ENCODE measurements at places on chromosomes 2 and 18. TPM values are rescaled to one million over a fixed set of nuclear protein-coding genes. Genes with fewer than 3 reads are reported as not detected.

GRCh38 chr2:121187982-121188411 is 97.0 kb downstream of the TFCP2L1 start:
- no peak overlapping the region for H3K27ac ChIP-seq
- no peaks in the 10 kb centered on the region for H3K27me3 ChIP-seq
- no peak overlapping the region for H3K4me3 ChIP-seq
- no peaks in the 10 kb centered on the region for H3K36me3 ChIP-seq

Gene ANKRD62
- total RNA-seq, result not detected

DNA sequence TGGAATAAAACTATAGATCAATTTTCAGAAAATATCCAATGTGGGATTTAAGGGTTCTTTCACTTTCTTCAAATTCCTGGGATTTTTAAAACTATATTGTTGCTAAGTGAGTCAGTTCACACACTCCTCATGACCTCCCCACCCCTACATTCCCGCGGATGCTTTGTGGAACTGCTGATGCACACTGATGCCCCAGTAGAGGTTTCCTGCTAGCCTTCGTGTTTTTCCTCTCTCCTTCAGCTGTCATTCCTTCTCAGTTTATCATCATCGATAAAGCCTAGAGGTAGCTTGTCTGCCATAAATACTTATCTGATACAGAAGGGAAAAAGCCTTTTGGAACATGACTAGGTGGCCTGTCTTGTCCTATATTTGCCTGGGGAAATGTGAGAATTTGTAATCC is 67.4 kb upstream of the GALNT5 start:
- H3K4me1 ChIP-seq, result peaks cover 8% of the 10 kb centered on the region
- H3K36me3 ChIP-seq, result no peaks in the 10 kb centered on the region
- H3K27ac ChIP-seq, result no peak overlapping the region

DNA sequence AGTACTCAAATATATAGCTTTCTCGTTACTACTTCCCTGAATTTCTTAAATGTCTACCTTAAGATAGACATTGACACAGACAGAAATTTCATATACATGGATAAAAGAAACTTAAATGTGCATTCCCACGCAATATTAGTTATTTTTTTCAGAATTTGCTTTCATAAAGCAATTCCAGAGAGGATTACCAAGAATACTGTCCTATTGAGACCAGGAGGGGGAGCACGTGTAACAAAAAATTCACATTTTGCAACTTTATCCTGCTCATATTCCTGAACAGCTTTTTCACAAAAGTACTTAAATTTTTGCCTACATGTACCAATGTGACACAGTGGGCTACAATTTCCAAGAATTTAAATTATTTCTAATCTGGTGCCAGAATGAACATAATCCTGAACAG is 30.7 kb upstream of the ERCC3 start:
- no peaks in the 10 kb centered on the region for H3K27me3 ChIP-seq
- H3K36me3 ChIP-seq, result peaks cover 89% of the 10 kb centered on the region
- H3K4me1 ChIP-seq, result no peaks in the 10 kb centered on the region
- DNase-seq, result no peak
- H3K27ac ChIP-seq, result no peak overlapping the region

DNA sequence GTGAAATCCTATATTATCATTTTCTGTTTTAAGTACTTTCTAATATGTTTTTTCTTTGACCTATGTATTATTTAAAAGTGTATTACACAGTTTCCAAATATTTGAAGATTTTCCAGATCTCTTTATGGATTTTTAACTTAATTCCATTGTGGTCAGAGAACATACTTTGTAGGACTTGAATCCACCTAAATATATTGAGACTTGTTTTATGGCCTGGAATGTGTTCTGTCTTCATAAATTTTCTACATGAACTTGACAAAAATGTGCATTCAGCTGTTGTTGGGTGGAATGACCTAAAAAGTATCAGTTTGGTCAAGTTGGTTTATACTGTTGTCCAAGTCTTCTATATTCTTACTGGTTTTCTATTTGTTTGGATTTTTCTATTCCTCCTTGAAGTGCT is 33.8 kb upstream of the TMEM247 start:
- DNase-seq, result no peak
- no peaks in the 10 kb centered on the region for H3K27me3 ChIP-seq
- no peak overlapping the region for H3K27ac ChIP-seq
- H3K4me3 ChIP-seq, result no peak overlapping the region
- no peaks in the 10 kb centered on the region for H3K36me3 ChIP-seq

GRCh38 chr2:4762951-4763376 is 929.2 kb upstream of the SOX11 start:
- peak; percentile 83 for DNase-seq
- no peaks in the 10 kb centered on the region for H3K36me3 ChIP-seq
- no peak overlapping the region for H3K4me3 ChIP-seq
- H3K4me1 ChIP-seq, result no peaks in the 10 kb centered on the region
- H3K27ac ChIP-seq, result no peak overlapping the region

Gene UGT1A10
- total RNA-seq, result 0.45 TPM

- DNase-seq, result no peak
- H3K27ac ChIP-seq, result no peak overlapping the region
- no peak overlapping the region for H3K4me3 ChIP-seq
- no peaks in the 10 kb centered on the region for H3K27me3 ChIP-seq
- H3K36me3 ChIP-seq, result no peaks in the 10 kb centered on the region
Measured at GRCh38 chr18:59801576-59801975, 98.2 kb upstream of the PMAIP1 start.

Gene ANKRD12
- total RNA-seq, result 54.5 TPM

- H3K4me3 ChIP-seq, result no peak overlapping the region
- H3K4me1 ChIP-seq, result no peaks in the 10 kb centered on the region
Measured at GRCh38 chr2:36516136-36516870, 81.7 kb downstream of the FEZ2 start.

DNA sequence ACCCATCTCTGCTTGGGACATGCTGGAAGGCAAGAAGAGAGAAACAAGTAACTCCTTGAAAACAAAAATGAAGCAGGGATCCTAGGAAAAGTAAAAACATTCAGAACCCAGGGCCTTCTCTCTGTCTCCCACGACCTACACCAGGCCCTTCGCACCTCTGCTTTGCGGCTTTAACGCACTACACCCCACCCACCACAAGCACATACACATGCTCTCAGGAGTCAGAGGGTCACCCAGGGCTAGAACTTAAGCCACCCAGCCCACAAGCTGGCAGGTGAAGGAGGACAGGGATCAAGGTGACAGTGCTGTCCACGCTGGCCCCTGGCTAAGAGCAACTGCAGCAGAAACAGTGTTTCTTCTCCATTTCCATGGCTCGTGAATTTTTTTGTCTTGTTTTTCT is 72.2 kb downstream of the BCL11A start:
- DNase-seq, result no peak

Gene MC2R
- not detected for total RNA-seq

DNA sequence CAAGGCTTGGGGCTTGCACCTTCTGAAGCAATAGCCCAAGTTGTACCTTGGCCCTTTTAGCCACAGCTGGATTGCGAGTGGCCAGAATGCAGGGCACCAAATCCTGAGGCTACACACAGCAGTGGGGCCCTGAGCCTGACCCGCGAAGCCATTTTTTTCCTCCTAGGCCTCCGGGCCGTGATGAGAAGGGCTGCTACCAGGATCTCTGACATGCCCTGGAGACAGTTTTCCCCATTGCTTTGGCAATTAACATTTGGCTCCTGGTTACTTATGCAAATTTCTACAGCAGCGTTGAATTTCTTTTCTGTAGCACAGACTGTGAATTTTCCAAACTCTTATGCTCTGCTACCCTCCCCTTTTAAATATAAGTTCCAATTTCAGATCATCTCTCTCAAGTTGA is 54.5 kb downstream of the MOCOS start:
- no peak for DNase-seq
- no peak overlapping the region for H3K27ac ChIP-seq
- H3K27me3 ChIP-seq, result no peaks in the 10 kb centered on the region
- H3K36me3 ChIP-seq, result no peaks in the 10 kb centered on the region
- no peak overlapping the region for H3K4me3 ChIP-seq
- no peaks in the 10 kb centered on the region for H3K4me1 ChIP-seq

Gene NETO1
- total RNA-seq, result 0.73 TPM

- DNase-seq, result no peak
- no peak overlapping the region for H3K4me3 ChIP-seq
- H3K27ac ChIP-seq, result no peak overlapping the region
- no peaks in the 10 kb centered on the region for H3K36me3 ChIP-seq
- H3K4me1 ChIP-seq, result peaks cover 27% of the 10 kb centered on the region
Measured at GRCh38 chr2:13006426-13006825, 289.7 kb downstream of the TRIB2 start.

Gene IL36RN
- total RNA-seq, result not detected

Gene CLEC4F
- 0.37 TPM for total RNA-seq

Gene DLX1
- total RNA-seq, result not detected

DNA sequence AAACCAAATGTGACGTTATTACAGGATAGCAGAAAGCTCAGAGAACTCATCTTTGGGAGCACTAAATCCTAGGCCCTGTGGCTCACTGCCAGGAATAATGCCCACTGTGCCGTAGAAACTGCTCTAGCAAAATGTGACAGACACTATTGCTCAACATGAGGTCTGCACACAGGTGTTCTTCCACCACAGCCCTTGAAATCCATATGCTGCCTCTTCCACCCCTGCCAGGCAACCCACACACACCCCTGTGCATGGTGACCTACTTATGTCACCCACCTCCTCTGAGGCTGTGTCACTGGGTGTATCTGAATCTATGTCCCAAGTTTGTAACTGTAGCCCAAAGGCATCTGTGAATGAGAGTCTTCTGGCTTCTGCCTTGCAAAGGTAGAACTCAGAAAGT is 66.1 kb upstream of the MBOAT2 start:
- H3K4me1 ChIP-seq, result no peaks in the 10 kb centered on the region
- H3K27me3 ChIP-seq, result no peaks in the 10 kb centered on the region
- no peak overlapping the region for H3K4me3 ChIP-seq
- no peak overlapping the region for H3K27ac ChIP-seq
- no peak for DNase-seq
- no peaks in the 10 kb centered on the region for H3K36me3 ChIP-seq

DNA sequence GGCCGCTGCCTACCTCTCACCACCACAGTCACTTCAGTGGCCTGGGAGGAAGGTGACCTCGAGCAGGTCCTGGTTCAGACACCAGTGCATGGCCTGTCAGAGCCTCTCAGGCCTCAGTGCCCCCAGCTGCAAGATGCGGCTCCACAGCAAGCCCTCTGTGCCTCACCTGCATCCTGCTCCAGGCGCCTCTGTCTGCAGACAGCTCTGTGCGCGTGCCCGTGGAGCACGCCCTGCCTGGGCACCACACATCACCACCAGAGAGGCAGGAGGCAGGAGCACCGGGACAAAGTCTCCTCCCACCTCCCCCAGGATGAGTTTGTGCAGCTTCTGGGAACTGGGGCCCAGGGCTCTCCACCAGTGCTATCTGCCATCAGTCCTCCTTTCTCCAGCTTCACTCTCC is 98.7 kb downstream of the TFCP2L1 start:
- no peaks in the 10 kb centered on the region for H3K27me3 ChIP-seq
- DNase-seq, result peak; percentile 21
- no peak overlapping the region for H3K27ac ChIP-seq
- H3K4me1 ChIP-seq, result peaks cover 8% of the 10 kb centered on the region
- no peaks in the 10 kb centered on the region for H3K36me3 ChIP-seq

DNA sequence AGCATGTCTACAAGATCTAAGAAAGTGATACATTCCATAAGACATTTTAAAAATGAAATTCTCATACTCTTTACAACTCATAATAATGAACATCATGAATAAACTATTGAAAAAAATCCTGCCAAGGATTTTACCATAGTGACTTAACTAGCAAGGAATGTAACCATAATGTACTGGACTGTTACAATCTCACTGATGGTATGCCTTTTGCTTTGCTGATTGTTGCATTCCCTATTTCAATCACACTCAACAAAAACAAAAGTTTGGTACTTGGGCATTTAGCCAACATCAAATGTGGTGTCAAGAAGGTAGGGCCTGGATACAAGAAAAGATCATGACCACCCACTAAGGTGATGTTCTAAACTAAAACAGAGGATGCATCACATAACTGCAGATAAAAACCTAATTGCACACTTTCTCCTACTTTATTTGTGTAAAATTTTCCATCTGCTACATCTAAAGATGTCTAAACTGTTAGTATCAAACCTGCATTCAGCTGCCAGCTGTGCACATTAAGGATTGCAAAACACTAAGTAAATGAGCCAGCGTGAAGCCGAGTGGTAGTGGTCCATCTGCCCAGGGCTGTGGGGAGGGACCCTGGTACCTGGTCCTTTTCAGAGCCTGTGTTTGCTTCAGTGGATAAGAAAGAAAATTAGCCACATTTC is 564.4 kb downstream of the ZEB2 start:
- H3K4me3 ChIP-seq, result no peak overlapping the region
- H3K36me3 ChIP-seq, result no peaks in the 10 kb centered on the region
- peak; percentile 34 for DNase-seq
- H3K27ac ChIP-seq, result no peak overlapping the region

DNA sequence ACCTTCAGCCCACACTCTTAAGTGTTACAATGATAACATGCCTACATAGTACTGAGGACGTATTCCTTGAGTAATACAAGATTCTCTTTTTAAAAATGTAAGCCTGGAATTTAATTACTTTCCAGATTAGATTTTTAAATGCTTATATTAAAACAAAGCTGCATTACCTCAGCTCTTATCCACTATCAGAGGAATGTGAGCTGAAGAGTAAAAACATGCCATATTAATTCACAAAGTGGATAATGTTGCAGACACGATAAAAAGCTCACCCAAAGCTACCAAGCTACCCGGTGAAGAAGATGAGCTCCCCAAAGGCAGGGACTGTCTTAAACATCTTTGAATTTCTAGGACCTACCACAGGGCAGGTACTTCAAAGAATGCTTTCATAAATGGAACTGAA is 107.8 kb downstream of the NOL10 start:
- no peaks in the 10 kb centered on the region for H3K27me3 ChIP-seq
- DNase-seq, result no peak
- peaks cover 44% of the 10 kb centered on the region for H3K36me3 ChIP-seq
- H3K27ac ChIP-seq, result no peak overlapping the region

DNA sequence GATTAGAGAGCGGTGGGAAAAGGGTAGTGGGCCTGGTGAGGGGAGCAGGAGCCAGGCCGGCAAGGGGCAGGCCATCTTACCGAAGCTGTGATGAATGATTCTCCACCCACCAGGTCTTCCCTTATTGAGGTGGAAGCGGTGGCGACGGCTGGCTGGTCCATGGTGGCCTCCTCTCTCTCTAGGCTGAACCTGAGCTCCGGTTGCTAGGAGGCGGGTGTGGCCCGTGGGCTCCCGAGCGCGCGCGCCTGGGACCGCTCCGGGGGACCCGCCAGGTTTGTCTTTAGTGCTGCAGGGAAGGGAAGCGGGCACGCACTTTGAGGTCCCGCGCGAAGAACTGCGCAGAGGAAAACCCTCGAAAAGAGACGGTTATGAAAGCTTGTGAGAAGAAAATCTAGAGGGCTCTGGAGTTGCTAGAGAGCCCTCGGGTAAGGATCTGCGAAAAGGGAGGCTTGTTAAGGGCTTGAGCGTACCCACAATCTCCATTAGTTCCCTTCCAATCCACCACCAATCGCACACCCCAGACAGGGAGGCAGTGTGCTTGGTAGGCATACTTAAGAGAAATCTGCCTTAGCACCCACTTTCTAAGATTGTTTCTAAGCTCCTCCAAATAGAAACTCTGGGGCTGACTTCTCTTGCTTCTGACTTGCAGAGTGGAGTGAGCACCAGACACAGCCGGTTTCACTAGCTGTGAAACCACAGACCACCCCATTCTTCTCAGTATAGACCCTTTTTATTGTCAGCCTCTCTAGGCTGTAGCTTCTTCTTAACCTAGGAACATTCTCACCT is at the start of gene STPG4:
TSS of gene STPG4 (minus strand) at position 218 of the 786 bp plus-strand sequence. CDS start at position 161, 57 bp downstream.
- no peak within 1 kb of the TSS for H3K4me3 ChIP-seq
- DNase-seq, result no peak
- no peak within 1 kb of the TSS for H3K27ac ChIP-seq
- peaks cover 16% of the 10 kb centered on the region for H3K36me3 ChIP-seq
- H3K27me3 ChIP-seq, result no peaks in the 10 kb centered on the region

Gene IL1R1
- total RNA-seq, result 49.1 TPM

Gene SH3RF3
- 7.4 TPM for total RNA-seq

Gene KLHL30
- total RNA-seq, result 0.29 TPM

Gene RAB12
- 88.5 TPM for total RNA-seq

Gene BOLL
- not detected for total RNA-seq

Data from stomach (tissue), 19 donors.